ENCODE measurements at places on chromosomes 6 and 20. TPM values are rescaled to one million over a fixed set of nuclear protein-coding genes. Genes with fewer than 3 reads are reported as not detected.

DNA sequence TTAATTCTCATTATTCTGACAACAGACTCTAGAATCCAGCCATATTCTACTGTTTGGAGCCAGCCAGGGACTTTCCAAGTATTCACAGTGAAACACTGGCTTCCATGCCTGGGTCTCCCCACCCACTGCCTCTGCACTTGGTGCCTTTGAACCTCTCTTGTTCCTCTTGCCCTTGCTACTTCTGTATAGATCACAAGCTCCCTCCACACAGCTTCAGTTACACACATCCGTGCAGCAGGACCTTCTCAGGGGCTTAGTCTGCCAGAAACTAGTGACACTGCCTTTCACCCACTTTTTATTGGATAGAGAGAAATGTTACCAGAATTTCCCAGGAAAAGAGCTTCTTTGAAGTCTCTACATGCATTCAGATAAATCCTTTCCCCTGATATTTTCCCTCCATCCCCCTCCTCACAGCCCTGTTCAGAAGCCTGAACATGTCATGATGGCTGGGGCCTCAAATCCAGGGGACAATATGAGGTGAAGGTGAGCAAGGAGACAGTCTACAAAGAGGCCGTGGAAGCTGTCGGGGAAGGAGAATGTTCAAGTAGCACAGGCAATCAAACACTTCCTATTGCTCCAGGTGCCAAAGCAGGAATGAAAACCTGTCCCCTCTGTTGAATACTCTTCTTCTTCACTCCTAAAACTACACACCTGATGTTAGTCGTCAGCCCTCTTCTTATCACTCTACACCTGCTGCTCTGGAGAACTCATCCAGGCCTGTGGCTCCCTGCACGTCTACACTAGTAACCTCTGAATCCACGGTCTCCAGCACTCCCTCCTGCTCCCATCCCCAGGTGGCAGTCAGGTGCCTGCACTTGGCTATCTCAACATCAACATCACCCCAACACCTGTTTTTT lies 20.2 kb upstream of the HLA-DOA start:
- no peaks in the 10 kb centered on the region for H3K27me3 ChIP-seq
- no peaks in the 10 kb centered on the region for H3K4me1 ChIP-seq
- H3K27ac ChIP-seq: peak overlapping the region; percentile 14

DNA sequence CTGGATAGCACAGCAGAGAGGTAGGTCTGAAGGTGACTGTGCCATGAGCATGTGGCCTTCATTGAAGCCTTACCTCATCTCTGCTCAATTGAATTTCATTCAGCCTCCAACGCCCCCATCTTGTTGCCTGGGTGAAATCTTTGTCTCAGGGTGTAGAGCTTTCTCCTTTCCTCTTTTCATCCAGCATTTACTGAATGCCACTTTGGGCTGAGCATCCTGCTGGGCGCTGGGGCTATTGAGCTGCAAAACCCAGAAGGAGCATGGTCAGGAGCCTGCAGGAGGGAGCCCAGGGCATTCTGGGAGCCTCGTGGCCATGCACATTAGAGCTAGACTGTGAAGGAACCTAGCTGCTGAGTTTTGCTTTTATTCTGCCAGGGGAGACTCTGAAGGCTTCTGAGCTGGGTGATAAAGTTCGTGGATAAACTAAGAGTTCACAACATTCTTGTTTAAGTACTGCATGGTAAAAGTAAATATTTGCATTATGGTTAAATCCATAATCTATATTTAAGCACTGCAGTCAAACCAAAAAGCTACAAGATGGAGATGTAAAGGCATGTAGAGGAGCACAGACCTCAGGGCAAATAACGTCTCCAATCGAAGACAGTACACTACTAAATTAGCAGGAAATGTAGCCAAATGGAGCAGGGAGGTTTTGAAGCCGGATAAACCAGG lies 13.2 kb upstream of the ASXL1 start:
- H3K27ac ChIP-seq: no peak overlapping the region
- no peaks in the 10 kb centered on the region for H3K36me3 ChIP-seq
- DNase-seq: no peak

DNA sequence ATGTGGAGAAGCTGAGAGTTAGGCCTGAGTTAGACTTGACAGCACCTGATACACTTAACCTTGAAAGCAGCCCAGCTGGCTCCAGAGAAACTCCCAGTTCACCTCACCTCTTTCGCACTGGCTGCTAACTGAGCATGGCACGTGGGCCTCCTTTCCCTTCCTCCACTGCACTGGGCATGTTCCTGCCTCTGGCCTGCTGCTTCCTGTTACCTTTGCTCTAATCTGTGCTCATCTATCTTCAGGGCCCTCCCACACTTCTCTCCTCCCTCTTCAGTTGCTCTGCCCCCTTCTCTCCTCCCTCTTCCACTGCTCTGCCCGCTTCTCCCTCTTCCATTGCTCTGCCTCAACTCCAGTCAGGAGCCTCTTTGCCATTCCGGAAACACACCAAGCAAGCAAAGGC lies 13.7 kb upstream of the UBE2V1 start:
- H3K4me1 ChIP-seq: peaks cover 43% of the 10 kb centered on the region
- H3K4me3 ChIP-seq: no peak overlapping the region
- no peak for DNase-seq
- peak overlapping the region; percentile 88 for H3K27ac ChIP-seq

- DNase-seq: peak; percentile 75
- H3K4me3 ChIP-seq: peak overlapping the region; percentile 64
- H3K36me3 ChIP-seq: peaks cover 5% of the 10 kb centered on the region
- peak overlapping the region; percentile 97 for H3K27ac ChIP-seq
These were observed 902 bp downstream of the SLC29A1 start for GRCh38 chr6:44224029-44224964.

Gene FNDC1
- total RNA-seq: 19.8 TPM
